ENCODE measurements at places on chromosomes 7 and 10.

GRCh38 chr7:143131781-143132180 lies at the start of gene PIP:
TSS of gene PIP (plus strand) at chr7:143132077. CDS start at chr7:143132117, 40 bp downstream.
- H3K4me1 ChIP-seq: no peaks in the 10 kb centered on the region
- no peaks in the 10 kb centered on the region for H3K27me3 ChIP-seq
- no peak within 1 kb of the TSS for H3K4me3 ChIP-seq

DNA sequence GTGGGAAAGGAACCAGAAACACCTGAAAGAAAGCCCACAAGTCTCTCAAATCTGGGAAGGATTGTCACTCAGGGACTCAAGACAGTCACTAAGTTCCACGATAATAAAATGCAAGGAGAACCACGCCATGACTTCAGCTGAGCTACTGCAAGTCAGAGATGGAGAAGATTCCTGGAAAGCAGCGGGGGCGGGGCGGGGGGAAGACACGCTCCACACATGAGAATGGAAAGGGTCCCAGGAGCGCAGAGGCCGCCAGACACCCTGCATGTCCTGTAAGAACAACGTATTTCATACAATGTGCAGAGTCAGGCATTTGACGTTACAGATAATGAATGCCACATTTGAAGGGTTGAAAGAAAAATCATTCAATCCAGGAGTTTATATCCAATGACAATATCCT lies 448.1 kb downstream of the PTPRN2 start:
- peaks cover 4% of the 10 kb centered on the region for H3K27me3 ChIP-seq
- H3K27ac ChIP-seq: no peak overlapping the region
- no peak for DNase-seq
- no peaks in the 10 kb centered on the region for H3K4me1 ChIP-seq
- H3K36me3 ChIP-seq: peaks cover 11% of the 10 kb centered on the region

- no peaks in the 10 kb centered on the region for H3K27me3 ChIP-seq
- no peak overlapping the region for H3K4me3 ChIP-seq
- no peaks in the 10 kb centered on the region for H3K36me3 ChIP-seq
- peak overlapping the region; percentile 40 for H3K27ac ChIP-seq
- peak; percentile 56 for DNase-seq
- H3K4me1 ChIP-seq: peaks cover 9% of the 10 kb centered on the region
Observed at GRCh38 chr7:110442381-110442837, 648.5 kb upstream of the LRRN3 start.

DNA sequence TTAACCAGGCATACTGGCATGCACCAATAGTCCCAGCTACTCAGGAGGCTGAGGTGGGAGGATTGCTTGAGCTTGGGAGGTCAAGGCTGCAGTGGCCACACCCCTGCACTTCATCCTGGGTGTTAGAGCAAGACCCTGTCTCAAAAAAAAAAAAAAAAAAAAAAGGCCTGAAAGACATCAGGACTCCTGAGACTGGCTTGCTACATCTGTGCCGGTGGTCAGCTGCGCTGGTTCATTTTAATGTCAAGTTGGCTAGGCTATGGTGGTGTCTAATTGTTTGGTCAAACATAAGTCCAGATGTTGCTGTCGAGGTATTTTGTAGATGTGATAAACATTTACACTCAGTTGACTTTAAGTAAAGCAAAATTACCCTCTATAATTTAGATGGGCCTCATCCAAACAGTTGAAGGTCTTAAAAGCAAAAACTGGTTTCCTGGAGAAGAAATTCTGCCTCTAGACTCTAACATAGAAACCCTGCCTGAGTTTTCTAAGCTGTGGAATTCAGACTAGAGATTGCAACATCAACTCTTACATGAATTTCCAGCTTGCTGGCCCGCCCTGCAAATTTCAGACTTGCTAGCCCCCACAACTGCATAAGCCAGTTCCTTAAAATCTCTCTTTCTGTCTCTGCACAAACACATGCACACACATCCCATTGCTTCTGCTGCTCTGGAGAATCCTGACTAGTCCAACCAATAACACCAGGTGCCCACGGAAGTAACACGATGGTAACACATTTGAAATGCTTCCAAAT lies 18.2 kb downstream of the MYOF start:
- peak overlapping the region; percentile 56 for H3K4me3 ChIP-seq
- H3K27ac ChIP-seq: peak overlapping the region; percentile 99
- H3K27me3 ChIP-seq: peaks cover 8% of the 10 kb centered on the region
- DNase-seq: peak; percentile 56
- peaks cover 53% of the 10 kb centered on the region for H3K36me3 ChIP-seq
- H3K4me1 ChIP-seq: peaks cover 94% of the 10 kb centered on the region

DNA sequence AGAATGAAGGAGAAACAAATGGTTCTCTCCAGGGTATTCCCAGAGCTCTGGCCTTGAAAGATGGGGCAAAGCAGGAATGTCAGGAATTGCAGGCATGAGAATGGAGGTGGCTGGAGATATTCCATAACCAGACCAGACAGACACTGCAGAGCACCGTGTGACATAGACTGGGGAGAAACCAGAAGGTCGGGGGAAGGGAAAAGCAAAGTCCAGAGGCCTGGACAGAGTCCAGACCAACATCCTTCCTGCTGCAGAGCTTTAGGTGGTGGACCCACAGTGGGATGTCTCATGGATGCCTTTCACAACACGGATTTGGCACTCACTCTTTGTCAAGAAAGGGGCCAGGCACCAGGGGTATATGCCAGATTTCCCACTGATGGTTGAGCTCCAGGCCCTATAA lies 177.2 kb upstream of the INHBA start:
- H3K36me3 ChIP-seq: no peaks in the 10 kb centered on the region
- DNase-seq: peak; percentile 65

DNA sequence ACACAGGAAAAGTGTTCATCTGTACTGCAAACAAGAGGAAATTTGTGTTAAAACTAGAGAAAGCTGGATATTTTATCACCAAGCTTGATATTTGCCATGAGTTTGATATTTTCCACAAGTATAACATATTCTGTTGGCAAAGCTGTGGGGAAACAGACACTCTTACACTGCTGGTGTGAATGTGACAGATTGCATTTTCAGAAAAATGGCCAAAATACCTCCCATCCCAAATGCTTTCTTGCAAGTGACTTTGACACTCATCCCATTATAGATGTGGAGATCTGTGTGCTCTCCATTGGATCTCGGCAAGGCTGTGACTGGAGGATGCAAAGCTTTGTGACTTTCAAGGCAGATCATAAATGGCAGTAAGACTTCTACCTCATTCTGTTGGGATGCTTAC lies 30.5 kb downstream of the ZNF713 start:
- H3K4me3 ChIP-seq: no peak overlapping the region
- H3K36me3 ChIP-seq: no peaks in the 10 kb centered on the region
- H3K27me3 ChIP-seq: no peaks in the 10 kb centered on the region
- no peak overlapping the region for H3K27ac ChIP-seq
- DNase-seq: no peak

- H3K27ac ChIP-seq: no peak overlapping the region
- no peak for DNase-seq
- H3K4me3 ChIP-seq: no peak overlapping the region
- no peaks in the 10 kb centered on the region for H3K27me3 ChIP-seq
Observed at GRCh38 chr7:80225361-80225760, 90.7 kb downstream of the GNAI1 start.

DNA sequence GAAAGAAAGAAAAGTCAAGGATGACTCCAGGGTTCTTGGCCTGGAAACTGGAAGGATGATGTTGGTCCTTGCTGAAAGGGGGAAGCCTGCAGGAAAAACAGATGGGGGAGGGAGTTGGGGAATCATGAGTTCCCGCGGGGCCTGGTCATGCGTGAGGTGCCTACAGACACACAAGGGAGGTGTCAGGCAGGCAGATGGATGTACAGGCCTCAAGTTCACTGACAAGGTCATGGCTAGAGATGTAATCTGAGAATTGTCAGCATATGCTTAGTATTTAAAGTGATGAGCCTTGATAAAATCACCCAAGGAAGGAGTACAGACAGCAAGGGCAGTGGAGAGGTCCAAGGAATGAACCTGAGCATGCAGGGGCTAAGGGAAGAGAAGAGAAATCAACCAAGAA lies 46.8 kb downstream of the DLG5 start:
- H3K4me1 ChIP-seq: peaks cover 53% of the 10 kb centered on the region
- DNase-seq: no peak
- H3K36me3 ChIP-seq: peaks cover 6% of the 10 kb centered on the region
- H3K27me3 ChIP-seq: no peaks in the 10 kb centered on the region
- H3K4me3 ChIP-seq: no peak overlapping the region
- no peak overlapping the region for H3K27ac ChIP-seq

DNA sequence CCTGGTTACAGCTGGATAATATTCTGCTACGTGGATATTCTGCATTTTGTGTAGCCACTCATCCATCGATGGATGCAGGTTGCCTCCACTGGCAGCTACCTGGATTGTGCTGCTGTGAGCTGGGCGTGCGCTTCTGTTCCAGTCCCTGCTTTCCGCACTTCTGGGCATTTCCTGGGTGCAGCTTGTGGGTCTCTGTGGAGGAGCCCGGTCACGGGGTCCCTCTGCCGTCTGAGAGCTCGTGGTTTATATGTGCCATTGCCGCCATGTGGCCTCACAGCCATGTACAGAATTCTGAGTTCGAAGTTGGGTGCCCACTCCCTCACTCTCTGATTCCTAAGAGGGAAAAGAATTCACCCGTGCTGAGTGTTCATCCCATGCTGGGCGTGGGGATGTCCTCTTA lies 38.3 kb downstream of the JAKMIP3 start:
- no peaks in the 10 kb centered on the region for H3K36me3 ChIP-seq
- DNase-seq: no peak
- no peak overlapping the region for H3K27ac ChIP-seq

- H3K27ac ChIP-seq: no peak overlapping the region
- no peak overlapping the region for H3K4me3 ChIP-seq
- no peaks in the 10 kb centered on the region for H3K36me3 ChIP-seq
- H3K4me1 ChIP-seq: no peaks in the 10 kb centered on the region
Observed at GRCh38 chr10:6563731-6564130, 16.3 kb downstream of the PRKCQ start.

GRCh38 chr7:121300685-121301420 lies 27.9 kb upstream of the WNT16 start:
- peak overlapping the region; percentile 7 for H3K4me3 ChIP-seq
- H3K36me3 ChIP-seq: peaks cover 13% of the 10 kb centered on the region
- no peaks in the 10 kb centered on the region for H3K27me3 ChIP-seq

- DNase-seq: peak; percentile 6
- no peak overlapping the region for H3K4me3 ChIP-seq
- H3K27me3 ChIP-seq: peaks cover 66% of the 10 kb centered on the region
Observed at GRCh38 chr7:101410743-101411507, 48.2 kb downstream of the COL26A1 start.

DNA sequence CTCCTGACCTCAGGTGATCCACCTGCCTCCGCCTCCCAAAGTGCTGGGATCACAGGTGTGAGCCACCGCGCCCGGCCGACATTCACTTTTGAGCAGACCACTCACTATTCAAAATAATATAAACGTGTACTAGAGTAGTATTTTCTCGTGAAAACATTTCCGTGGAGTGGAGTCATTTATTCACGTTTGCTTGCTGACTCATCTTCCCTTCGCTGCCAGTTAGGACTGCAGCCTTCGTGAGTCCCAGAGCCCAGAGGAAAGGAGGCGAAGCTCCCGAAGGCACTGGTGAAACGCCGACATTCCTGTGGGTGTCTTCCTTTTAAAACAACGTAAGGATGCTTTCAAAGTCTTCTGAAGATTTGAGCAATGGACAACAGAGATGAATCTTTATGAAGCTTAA lies 10.9 kb upstream of the INPP5A start:
- H3K36me3 ChIP-seq: peaks cover 21% of the 10 kb centered on the region
- peak overlapping the region; percentile 43 for H3K4me3 ChIP-seq
- H3K27ac ChIP-seq: peak overlapping the region; percentile 77

DNA sequence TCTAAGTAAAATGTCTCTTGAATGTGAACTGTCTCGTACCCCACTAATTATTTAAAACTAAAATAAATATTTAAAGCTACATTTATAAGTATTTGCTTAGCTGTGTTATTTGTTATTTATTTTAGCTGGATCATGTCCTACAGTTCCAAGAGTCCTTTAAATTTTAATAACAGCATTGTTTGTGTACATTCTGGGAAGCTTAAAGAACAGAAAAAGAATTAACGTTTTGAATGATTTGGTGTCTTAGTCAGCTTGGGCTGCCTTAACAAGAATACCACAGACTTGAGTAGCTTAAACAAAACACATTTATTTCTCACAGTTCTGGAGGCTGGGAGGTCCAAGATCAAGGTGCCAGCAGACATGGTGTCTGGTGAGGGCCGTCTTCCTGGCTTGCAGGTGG lies 107.4 kb downstream of the ITIH5 start:
- peaks cover 5% of the 10 kb centered on the region for H3K36me3 ChIP-seq
- no peaks in the 10 kb centered on the region for H3K27me3 ChIP-seq
- H3K4me3 ChIP-seq: no peak overlapping the region
- H3K27ac ChIP-seq: no peak overlapping the region
- no peaks in the 10 kb centered on the region for H3K4me1 ChIP-seq
- DNase-seq: no peak

GRCh38 chr7:98733036-98733435 lies 116.0 kb downstream of the NPTX2 start:
- no peak overlapping the region for H3K4me3 ChIP-seq
- peak; percentile 17 for DNase-seq

DNA sequence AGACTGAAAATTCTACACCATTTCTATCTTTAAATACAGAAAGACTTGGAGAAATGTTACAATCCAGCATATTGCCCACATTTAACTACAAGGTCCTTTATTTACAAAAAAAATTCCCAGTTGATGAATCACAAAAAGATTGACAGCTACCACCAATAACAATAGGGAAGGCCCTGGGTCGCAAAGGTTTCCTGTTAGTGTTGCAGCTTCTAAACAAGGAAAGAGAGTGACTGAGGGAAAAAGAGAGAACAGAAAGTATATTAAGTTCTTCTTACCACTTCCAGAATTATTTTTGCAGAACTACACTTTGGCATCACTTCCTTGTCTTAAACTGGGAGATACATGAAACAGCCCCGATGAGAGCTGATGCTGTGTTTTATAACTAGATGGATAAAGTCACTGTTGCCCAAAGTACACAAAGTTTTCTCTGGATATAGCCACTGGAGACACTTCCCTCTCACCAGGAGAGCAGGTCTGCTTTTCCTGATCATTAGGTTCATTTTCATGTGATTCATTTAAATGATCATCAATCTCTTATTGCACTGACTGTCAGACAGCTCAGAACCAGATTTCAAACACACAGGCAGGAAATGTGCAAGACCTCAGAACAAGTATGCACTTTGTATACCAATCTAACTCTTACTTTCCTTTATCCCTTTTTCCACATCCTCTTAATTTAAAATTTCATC lies 57.0 kb downstream of the SHTN1 start:
- peaks cover 27% of the 10 kb centered on the region for H3K4me1 ChIP-seq
- peaks cover 23% of the 10 kb centered on the region for H3K36me3 ChIP-seq
- peak overlapping the region; percentile 86 for H3K27ac ChIP-seq
- H3K27me3 ChIP-seq: no peaks in the 10 kb centered on the region

GRCh38 chr7:50538478-50538877 lies 26.7 kb downstream of the DDC start:
- DNase-seq: no peak
- H3K27ac ChIP-seq: no peak overlapping the region
- peaks cover 10% of the 10 kb centered on the region for H3K27me3 ChIP-seq
- no peak overlapping the region for H3K4me3 ChIP-seq
- H3K36me3 ChIP-seq: no peaks in the 10 kb centered on the region
